ENCODE measurements at places on chromosomes 12 and 14.

DNA sequence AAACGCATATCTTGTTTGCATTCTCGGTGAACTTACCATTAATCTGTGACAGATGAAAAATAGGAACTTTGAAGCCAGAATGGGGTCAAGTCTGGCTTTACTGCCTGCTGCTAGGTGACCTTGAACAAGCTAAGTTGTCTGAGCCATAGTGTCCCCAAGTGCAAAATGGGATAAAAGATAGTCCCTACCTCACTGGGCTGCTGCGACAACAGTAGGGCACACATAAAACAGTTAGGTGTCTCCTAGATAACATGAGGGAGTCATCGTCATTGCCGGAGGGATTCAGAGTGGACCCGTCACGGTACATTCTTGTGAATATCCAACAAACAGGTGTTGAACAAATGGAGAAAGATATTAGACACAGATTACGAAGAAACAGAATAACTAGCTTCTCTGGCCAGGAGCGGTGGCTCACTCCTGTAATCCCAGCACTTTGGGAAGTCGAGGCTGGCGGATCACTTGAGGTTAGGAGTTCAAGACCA lies 71.2 kb downstream of the NINJ2 start:
- no peak for DNase-seq

- DNase-seq: no peak
Observed at GRCh38 chr14:68460541-68460940, 332.3 kb downstream of the ZFP36L1 start.

- DNase-seq: no peak
Observed at GRCh38 chr12:111367661-111368221, 1.2 kb downstream of the PHETA1 start.

DNA sequence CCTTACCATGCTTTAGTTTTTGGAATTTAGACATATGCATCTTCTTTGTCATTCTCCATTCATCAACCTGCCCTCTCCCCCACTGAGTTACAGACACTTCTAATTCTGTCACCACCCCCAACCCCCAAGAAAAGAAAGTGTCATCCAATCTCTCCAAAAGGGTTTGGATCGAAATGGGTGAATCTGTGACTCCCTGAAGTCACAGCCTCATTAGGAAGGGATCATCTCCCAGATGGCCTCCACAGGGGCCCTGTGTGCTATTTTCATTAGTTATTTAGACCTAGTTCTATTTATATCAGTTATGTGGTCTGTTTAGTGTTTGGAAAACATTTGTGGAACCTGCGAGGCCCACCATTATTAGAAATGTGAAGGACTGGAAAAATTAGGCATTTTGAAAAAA lies 191.0 kb upstream of the ATP2B1 start:
- DNase-seq: no peak

DNA sequence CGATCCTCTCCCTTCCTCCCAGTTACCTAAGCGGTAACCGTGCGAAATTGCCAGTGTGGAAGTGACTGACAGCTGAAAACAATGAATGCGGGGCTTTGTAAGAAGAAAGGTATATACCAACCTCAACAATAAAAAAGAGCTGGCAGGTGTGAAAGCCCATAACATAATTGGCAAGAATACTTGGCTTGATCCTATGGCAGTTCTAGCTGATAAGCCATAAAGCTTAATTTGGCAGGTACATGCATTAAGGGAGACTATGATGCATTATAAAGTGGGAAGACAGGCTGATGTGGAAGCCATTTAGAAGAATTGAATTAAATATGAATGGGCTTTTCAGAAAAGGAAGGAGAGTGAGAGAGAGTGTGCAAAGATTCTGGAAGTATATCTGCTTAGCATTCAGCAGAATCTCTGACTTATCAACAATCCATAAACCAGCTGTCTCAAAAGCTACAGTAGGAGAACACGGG lies 71.3 kb downstream of the CRACR2A start:
- DNase-seq: no peak

DNA sequence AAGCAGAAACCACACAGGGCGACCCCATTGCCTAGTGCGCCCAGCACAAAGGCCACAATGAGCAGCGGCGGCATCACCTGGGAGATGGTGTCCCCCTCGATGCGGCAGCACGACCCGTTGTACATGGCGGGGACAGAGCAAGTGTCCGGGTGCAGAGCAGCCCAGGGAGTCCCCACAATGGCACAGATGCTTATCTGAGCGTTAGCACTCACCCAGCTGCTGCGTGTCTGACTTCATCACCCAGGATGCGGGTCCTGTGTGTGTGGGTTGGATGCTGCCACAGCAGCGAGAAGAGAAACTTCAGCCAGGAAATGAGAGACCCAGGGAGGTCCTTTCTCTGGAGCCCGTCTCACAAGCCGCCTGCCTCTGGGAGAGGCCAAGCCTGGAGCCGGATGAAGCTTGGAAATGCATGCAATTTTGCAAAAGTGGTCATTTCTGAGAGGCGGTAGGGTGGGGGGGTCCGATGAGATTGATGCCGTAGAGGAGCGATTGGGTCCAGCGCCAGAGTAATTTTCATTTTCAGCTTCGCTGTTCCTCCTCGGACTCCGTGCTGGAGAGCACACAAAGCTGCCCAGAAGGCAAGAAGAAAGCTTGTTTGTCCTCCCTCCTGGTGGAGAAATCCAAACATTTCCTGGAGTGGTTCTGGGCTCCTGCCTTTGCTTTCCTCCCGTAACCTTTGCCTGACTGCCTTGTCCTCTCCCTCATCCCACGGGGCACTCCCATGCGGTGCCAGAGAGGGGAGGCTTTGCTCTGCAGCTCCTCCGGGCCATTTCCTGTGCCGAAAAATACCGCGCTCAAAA lies at the start of gene HCAR1:
Gene HCAR1 (minus strand): TSS at position 630 of the 800 bp plus-strand sequence. CDS start 505 bp downstream, at position 125.
- DNase-seq: no peak

GRCh38 chr14:25056688-25057078 lies 6.7 kb upstream of the STXBP6 start:
- DNase-seq: no peak

DNA sequence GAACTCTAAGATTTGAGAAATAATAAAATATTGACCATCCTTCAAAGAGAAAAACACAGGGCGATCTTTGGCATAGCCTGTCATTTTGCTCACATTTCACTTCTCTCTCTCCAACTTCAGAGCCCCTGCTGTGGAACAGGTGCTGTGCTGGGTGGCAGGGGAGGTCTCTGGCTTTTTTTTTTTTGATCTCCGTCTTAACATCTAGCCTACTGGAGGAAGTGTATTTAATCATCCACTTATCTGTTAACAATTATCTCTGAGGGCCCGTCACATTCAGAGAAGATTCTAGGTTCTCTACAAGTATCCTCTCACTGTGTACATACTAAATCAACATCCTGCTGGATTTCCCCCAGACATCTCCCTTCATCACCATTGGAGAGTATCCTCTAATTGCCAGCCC lies 34.1 kb downstream of the CHST11 start:
- DNase-seq: no peak

GRCh38 chr14:86363576-86363975 lies 833.6 kb downstream of the FLRT2 start:
- no peak for DNase-seq

DNA sequence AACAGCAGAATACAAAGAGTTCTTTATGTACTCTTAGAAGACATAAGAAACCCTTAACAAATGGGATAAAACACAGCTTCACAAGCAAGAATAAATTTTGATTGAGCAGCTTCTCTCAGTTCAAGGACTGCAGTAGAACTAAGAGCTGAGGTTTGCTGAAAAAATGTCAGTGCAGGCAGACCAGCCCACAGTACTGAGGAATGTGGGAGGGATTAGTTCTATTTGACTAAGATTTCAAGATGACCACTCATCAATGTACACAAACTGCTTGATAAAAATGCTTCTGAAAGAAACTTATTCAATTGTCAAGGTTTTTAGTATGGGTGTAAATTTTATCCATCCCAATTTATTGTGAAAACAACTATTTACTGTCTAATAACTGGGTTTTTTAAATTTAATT lies 138.4 kb downstream of the SEC23A start:
- no peak for DNase-seq

GRCh38 chr12:54164387-54165145 lies 24.2 kb downstream of the SMUG1 start:
- no peak for DNase-seq

GRCh38 chr14:73787486-73788316 lies 63.9 kb upstream of the PTGR2 start:
- DNase-seq: no peak

DNA sequence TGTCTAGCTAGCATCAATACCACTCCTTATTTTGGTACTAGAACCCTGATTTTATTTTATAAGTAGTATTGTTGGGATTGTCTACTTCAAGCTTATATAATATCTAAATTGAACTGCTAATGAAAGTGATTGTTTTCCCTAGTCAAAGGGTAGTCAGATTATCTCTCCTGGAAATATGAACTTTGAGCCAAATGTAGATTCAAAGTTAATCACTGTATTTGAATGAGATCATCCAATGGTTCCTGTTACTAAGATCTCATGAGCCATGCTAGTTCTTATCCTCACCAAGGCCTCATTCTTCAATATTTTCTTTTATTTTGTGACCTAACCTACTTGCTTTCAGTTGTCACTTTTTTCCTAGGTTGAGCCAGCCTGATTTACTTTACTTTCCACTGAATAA lies 276.7 kb downstream of the RASSF9 start:
- DNase-seq: no peak

- no peak for DNase-seq
Observed at GRCh38 chr14:56085471-56085870, 32.7 kb upstream of the PELI2 start.
